Fibroblast of the aortic adventitia (primary cell): ENCODE measurements at places on chromosomes 11 and 22. TPM values are rescaled to one million over a fixed set of nuclear protein-coding genes. Genes with fewer than 3 reads are reported as not detected.

The APOBEC3C gene
- 5.2 and 18.9 TPM in 2 replicates for total RNA-seq

The PDGFB gene
- total RNA-seq = 0.09 and 0.57 TPM in 2 replicates

The ISX gene
- not detected in 2 replicates for total RNA-seq

The HMOX1 gene
- 59.2 and 170 TPM in 2 replicates for total RNA-seq

The MRGPRX3 gene
- total RNA-seq = not detected in 2 replicates

The OLFML1 gene
- 27.1 and 75.0 TPM in 2 replicates for total RNA-seq

The GAL3ST1 gene
- total RNA-seq = not detected in 2 replicates

The KLHDC7B gene
- total RNA-seq = 1.1 and 2.4 TPM in 2 replicates

The LARGE1 gene
- 15.0 and 124 TPM in 2 replicates for total RNA-seq

The SLC22A8 gene
- not detected in 2 replicates for total RNA-seq

The ENTHD1 gene
- not detected in 2 replicates for total RNA-seq

The TRIM66 gene
- total RNA-seq = 4.1 and 5.6 TPM in 2 replicates

The TESMIN gene
- 1.2 TPM in 1 of 2 replicates, not detected in the other for total RNA-seq

The BRSK2 gene
- total RNA-seq = 0.36 TPM in 1 of 2 replicates, not detected in the other

The ANO9 gene
- total RNA-seq = not detected in 2 replicates

The RASD2 gene
- total RNA-seq = 0.09 TPM in 1 of 2 replicates, not detected in the other

The KIF18A gene
- 0.82 and 18.2 TPM in 2 replicates for total RNA-seq

The GAB2 gene
- total RNA-seq = 13.7 and 16.4 TPM in 2 replicates

The RPS3 gene
- 2,208 and 3,605 TPM in 2 replicates for total RNA-seq

The KCNJ1 gene
- 0.25 TPM in 1 of 2 replicates, not detected in the other for total RNA-seq

The TRPT1 gene
- 18.9 and 33.3 TPM in 2 replicates for total RNA-seq

The PRR5 gene
- total RNA-seq = 1.8 and 8.2 TPM in 2 replicates

The FGF19 gene
- total RNA-seq = not detected in 2 replicates

The MPZL3 gene
- 0.41 and 0.45 TPM in 2 replicates for total RNA-seq

The NPAS4 gene
- 0.18 TPM in 1 of 2 replicates, not detected in the other for total RNA-seq

The B4GALNT4 gene
- 1.5 and 1.9 TPM in 2 replicates for total RNA-seq

The PIK3IP1 gene
- total RNA-seq = 13.2 and 191 TPM in 2 replicates
